ENCODE measurements at places on chromosomes 11 and 22.

DNA sequence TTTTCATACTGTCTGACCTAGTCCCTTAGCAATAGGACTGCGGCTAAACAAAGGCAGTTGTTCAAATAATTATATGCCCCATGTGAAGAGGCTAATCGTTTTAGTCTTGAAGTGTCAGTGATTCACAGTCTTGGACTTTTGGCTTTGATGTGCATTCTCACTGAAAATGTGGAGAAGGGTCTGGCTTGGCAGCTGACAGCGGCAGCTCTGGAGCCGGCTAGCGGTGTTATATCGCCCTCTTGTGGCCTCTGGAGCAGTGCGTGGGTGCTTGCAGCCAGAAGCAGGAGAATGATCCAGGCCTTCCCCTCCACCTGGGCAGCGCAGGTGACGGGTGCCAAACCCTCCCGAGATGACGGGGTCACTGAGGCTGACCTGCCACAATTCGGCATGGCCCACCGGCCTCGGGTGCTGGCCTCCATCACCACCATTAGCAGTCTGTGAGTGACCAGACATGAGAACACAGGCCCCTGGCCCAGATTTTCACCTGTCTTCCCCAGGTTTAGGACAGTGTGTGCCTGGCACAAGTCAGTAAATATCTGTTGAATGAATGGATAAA is 90.3 kb upstream of the PITPNB start:
- DNase-seq = peak; percentile 70

DNA sequence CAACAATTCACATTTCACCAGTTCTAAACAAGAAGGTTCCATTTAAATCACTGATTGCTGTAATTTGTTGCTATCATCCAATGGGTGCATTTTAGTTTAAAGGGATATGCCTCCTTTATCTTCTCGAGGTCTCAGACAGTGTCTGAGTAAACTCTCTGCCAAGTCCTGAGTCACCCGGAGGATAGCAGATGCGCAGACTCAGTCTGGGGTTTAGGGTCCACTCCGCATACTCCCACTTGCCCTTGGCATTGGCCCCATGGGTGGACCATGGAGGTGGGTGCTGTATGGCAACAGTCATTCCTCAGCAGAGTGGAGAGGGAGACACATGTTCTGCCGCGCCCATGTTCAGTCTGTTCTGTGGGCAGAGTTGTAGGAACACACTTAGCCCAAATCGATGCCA is 65.4 kb upstream of the CRTAM start:
- DNase-seq = no peak

- DNase-seq = no peak
These were observed 170.1 kb upstream of the CADM1 start for GRCh38 chr11:115674176-115674936.

DNA sequence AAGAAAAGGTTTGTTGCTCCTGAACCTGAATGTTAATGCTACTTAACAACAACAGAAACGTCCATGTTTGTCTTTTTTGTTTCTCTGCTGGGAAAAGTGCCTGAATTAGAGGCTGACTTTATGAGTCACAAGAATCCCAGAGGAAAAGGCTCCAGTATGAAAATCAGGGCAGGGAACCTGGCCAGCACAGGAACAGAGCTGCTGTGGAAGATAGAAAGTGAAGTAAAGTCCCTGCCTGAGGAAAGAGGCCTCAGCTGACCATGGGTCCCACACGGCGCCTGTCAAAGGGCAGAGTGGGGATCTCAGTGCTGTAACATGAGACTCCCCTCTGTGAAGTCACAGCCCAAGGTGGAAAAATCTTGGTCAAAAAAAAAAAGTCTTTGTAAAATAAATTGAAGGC is 632.3 kb upstream of the CCDC90B start:
- DNase-seq = no peak

DNA sequence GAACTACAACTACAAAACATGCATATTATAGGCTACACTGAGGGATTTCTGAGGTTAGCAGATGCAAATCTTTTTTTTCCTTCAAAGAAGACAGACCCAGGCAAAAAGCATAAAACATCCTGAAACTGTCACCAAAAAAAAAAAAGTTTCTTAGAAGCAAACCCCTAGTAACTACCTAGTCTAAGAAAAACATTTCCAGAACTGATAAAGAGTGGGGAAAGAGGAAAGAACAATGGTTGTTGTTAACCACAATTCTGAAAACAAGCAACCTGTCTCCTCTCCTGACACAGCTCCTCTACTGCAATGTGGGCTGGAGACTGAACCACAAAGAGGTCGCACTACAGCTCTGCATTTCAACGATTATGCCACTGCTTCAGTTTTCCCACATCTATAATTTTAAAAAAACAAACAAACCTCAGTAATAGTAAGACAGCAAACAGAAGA is 15.0 kb downstream of the DENND5A start:
- peak; percentile 58 for DNase-seq

GRCh38 chr11:129252621-129253020 is 60.5 kb upstream of the ARHGAP32 start:
- DNase-seq = no peak

DNA sequence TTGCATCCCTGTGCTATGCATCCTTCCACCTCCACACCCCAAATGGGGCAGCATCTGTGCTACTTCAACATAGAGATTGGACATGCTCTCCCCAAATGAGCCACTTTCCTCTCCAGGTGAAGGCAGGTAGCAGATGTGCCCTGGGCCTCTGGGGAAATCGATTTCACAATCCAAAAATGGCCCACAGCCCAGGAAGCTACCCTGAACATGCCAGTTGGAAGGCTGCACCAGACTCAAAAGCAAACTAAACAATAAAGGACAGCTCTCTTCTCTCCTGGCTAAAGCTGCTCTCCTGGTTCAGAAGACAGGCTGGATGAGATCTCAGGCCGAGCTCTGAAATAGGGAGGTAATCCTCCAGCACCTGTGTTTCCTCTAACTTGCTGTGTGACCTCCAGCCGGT is 19.7 kb downstream of the ISX start:
- no peak for DNase-seq

- no peak for DNase-seq
These were observed 1.8 kb upstream of the MUC2 start for GRCh38 chr11:1072821-1073231.

- no peak for DNase-seq
These were observed 46.2 kb downstream of the BLID start for GRCh38 chr11:122069707-122070360.

DNA sequence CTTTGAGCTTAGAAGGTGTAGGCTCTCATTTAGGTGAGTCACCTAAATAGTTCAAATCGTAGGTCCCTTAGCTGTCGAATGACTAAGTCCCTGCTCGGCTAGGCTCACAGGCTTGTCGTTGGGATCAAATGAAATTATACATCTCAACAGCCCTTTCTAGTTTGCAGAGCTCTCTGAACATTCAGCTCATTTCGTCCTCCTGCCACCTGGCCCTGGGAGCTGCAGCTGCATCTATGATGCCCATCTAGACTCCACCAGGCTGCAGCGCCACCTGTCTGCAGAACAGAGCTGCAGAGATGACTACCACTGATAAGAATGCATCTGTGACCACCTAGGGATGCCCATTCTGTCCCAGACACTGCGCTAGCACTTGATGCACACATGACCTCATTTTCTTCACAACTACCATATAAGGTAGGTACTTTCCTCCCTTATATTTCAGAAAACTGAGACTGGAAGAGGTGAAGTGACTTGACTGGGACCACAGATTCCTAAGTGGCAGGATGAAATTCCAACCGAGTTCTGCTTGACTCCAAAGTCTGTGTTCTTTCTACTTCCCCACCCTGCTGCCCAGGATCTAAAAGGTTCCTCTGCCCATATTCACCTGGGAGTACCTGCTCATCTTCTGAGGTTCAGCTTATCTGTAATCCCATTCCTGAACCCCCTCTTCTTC is 141.1 kb upstream of the NARS2 start:
- DNase-seq = no peak

- no peak for DNase-seq
These were observed 13.9 kb downstream of the CD82 start for GRCh38 chr11:44579302-44579761.

DNA sequence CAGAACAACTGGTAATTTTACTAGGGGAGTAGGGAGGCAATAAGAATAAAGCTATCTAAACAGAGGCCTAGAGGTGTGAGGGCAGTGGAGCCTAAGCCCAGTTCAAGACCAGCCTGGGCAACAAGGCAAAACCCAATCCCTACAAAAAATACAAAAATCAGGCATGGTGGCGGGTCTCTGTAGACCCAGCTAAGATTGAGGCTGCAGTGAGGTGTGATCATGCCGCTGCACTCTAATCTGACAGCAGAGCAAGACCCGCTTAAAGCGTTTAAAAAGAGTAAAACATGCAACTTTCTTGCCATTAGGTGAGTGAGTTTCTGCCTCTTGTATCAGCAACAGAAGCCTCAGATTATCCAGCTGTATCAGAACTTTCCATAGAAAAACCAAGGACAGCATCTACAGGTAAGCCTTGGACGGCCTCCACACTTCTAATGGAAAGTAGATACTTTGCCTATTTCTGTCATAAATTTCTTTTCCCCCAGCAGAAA is 12.1 kb downstream of the TAF1D start:
- no peak for DNase-seq

GRCh38 chr11:35554491-35555437 is 29.3 kb upstream of the PAMR1 start:
- no peak for DNase-seq

- DNase-seq = no peak
These were observed at the start of gene TNNT3 for GRCh38 chr11:1919391-1920127. Gene TNNT3 (plus strand): TSS chr11:1919703. CDS start chr11:1922875, 3,172 bp downstream.

DNA sequence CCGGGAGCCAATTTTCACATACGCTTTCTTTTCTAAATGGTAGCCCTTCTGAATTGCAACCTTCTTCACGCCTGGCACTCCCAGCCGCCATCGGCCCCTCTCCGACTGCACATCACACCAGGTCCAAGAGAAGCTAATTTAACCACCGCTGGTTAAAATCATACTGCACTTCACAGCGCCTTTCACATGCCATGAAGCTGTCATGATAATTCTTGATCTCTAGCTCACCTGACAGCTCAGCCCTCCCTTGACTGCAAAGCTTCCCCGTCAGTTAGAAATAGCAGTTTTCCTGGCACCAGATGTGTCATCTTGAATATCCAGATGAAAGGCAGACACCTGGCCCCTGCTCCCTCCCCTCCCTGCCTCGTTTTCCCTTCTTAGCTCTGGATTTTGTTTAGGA is 101.4 kb downstream of the ARL14EP start:
- DNase-seq = no peak

DNA sequence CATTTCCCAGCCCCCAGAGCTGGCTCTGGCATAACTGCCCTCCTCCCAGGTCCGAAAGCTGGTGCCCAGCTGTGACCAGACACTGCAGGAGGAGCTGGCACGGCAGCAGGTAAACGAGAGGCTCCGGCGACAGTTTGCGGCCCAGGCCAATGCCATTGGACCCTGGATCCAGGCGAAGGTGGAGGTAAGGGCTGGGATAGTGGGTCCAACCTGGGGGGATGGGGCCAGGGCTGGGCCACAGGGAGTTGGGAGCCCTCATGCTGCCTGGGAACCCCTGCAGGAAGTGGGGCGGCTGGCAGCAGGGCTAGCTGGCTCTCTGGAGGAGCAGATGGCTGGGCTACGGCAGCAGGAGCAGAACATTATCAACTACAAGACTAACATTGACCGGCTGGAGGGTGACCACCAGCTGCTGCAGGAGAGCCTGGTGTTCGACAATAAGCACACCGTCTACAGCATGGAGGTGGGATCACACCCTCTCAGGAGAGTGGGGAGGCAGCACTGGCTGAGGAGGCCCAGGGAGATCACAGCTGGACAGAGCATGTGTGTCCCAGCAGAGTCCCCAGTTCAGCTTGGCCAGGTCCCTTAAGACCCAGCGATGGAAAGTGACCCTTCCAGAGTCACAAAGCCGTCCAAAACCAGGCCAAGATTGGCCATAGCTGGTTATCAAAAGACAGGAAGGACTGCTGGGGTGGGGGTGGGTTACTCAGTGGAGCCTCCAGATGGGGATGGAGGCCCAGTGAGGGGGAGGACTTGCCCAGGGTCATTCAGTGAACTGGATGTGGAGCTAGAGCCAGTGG is 7.0 kb downstream of the CTSF start:
- no peak for DNase-seq

DNA sequence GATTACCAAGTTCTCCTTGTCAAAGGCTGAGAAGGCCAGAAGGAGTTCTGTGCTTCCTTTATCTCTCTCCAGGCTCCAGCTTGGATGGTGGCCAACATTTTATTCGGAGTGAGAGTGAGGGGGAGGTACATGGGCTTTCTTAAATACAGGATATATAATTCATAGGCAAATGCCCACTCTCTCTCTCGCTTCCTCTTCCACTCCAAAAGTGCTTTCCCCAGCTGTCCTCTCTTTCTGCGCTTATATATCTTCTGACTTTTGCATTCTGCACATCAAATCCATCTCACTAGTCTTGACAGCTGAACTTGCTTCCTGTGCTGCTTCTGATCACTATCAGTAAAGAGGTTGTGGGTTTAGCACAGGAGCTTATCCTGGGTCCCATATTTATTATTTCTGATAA is 125.4 kb upstream of the ARHGAP20 start:
- no peak for DNase-seq

GRCh38 chr22:20606041-20606783 is 98.8 kb downstream of the MED15 start:
- DNase-seq = peak; percentile 66

- DNase-seq = no peak
These were observed 104.6 kb upstream of the NCAM1 start for GRCh38 chr11:112856591-112856990.

DNA sequence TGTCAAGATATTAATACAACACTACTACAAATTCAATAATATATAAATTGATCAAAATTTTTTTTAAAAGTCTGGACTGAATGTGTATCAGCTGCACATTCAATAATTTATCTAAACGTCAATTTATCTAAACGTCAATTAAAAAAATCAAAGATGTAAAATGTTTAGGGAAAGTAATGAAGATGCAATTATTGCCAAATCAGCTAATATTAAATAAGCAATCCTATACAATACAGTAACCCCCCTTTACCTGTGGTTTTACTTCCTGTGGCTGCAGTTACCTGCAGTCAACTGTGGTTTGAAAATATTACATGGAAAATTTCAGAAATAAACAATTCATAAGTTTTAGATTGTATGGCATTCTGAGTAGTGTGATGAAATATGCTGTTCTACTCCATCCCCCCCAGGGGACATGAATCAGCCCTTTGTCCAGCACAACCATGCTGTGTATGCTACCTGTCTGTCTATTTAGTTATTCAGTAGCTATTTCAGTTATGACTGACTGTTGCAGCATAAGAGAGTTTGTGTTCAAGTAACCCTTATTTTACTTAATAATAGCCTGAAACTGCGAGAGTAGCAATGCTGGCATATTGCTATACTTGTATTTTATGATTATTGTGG is 72.2 kb downstream of the CWF19L2 start:
- no peak for DNase-seq

GRCh38 chr11:4830909-4831308 is 9.8 kb downstream of the OR51F2 start:
- no peak for DNase-seq

GRCh38 chr22:40876907-40877306 is 15.0 kb upstream of the DNAJB7 start:
- no peak for DNase-seq

- no peak for DNase-seq
These were observed 46.0 kb downstream of the LRP5 start for GRCh38 chr11:68358416-68358815.

DNA sequence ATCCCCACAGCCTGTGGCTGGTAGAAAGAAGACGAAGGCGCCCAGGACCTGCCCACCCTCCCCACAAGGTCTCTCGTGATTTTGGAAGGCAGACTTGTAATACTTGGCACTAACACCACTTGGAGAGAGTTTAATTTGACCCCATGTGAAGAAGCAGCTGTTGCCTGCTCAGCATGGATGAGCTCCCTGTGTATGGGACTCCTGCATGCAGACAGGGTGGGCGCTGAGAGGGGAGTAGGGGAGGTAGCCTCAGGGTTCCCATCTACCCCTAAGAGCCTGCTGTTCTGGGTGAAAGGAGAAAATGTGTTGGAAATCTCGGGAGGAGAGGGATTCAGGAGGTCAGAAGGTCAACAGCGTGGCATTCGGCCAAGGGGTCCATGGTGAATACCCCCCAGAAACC is 625.9 kb downstream of the TBC1D22A start:
- no peak for DNase-seq

Data from naive thymus-derived CD8-positive, alpha-beta T cell (primary cell).